ENCODE measurements at places on chromosomes 6 and 20.

DNA sequence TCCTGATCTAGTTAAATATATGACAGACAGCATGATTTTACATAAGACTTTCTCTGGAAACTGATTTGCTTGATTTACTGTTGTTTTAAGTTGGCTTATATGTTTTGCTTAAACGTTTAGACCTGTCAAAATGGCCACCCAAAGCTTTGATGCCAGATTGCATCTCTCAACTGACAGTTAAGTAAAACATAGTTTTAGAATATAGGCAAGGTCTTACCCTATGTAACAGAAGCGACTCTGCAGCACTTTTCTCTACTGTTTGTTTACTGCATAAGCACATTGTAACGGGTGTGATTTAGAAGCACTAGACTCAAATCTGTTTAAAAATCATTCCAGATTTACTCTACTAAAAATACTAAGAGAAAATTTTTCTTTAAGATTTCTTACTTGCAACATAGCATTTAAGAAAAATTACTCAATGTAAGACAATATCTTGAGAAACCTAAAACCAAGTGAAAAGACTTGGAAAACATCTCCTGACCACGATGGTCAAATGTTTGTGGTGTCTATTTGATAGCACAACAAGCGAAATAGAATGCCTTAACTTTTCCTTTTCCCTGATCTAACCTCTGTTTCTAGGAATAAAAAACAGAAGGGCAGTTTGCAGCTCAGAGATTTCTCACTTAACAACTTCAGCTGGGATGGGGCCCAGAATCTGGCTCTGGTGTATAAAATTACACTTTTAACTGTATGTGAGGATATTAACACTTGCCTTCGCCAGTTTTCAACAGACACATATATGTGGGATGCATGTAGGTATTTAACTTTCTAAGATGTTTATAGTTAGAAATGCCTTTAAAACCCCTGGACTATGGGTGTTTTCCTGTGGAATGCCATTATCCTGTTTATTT lies 47.4 kb downstream of the AIG1 start:
- DNase-seq: no peak

- DNase-seq: no peak
These were observed 76.8 kb downstream of the TTLL2 start for GRCh38 chr6:167401525-167402194.

- DNase-seq: no peak
These were observed 66.4 kb upstream of the SLC22A23 start for GRCh38 chr6:3523271-3523670.

- DNase-seq: no peak
These were observed 69.1 kb upstream of the FLRT3 start for GRCh38 chr20:14406495-14406894.

- no peak for DNase-seq
These were observed 40.3 kb upstream of the XRN2 start for GRCh38 chr20:21262812-21263211.

DNA sequence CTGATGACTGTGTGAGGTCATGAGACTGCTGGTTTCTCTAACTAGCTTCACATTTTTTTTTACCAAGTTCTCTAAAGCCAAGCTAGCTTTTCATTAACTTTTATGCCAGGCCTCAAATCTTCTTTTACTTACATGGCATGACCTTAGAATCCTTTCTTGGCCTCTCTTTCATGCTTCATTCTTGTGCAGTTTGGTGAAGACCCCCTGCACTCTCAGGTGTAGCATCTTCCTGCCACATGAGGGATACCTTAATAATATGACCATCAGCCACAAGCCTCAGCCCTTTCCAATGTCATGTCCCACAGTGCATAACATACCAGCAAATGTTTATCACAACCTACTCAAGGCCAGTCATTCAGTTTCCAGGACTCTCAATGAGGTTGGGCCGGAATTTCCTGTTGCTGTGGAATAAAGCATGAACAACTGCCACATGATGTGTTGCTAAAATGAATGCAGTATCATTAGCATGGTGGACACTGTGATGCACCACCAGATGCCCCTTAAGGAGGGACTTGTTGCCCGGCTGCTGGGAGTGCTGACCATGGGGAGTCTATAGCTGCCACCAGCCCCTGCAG lies 72.2 kb downstream of the RIN2 start:
- DNase-seq: no peak

DNA sequence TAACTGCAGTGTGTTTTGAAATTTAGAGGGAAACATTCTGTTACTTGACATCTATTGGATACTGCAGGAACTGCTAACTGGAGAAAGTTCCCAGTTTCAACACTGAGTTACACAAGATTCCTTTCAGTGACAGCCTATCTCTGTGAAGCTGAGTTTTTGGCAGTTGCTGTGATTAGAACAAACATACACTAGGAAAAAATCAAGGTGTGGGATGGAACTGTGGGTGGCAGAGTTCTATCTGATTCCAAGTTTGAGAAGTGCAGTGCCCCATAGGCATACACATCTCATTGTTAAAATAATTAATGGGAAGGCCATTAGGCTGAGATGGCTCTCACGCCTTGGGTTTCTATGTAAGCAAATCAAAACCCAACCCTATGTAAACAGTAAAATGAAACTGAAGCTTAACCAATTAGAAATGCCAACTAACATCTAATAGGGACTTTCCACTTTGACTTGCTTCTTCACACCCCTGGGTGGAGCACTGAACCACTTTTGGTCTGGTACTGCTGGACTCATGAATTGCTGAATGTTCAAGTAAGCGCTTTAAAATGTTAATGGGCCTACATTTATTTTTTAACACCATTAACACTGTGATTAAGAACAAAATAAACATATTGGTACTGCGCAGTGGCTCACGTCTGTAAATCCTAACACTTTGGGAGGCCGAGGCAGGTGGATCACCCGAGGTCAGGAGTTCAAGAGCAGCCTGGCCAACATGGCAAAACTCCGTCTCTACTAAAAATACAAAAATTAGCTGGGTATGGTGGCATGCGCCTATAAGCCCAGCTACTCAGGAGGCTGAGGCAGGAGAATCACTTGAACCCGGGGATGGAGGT lies 55.2 kb upstream of the TBC1D7 start:
- no peak for DNase-seq

- no peak for DNase-seq
These were observed 52.9 kb upstream of the FNDC1 start for GRCh38 chr6:159116343-159116742.

- no peak for DNase-seq
These were observed 6.5 kb upstream of the BCAS4 start for GRCh38 chr20:50788045-50788991.

GRCh38 chr6:1624851-1625781 lies 15.4 kb downstream of the FOXC1 start:
- DNase-seq: no peak

DNA sequence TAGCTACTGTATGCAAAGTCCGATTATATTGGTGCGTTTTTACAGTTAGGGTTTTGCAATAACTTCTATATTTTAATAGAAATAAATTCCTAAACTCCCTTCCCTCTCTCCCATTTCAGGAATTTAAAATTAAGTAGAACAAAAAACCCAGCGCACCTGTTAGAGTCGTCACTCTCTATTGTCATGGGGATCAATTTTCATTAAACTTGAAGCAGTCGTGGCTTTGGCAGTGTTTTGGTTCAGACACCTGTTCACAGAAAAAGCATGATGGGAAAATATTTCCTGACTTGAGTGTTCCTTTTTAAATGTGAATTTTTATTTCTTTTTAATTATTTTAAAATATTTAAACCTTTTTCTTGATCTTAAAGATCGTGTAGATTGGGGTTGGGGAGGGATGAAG lies 13.7 kb upstream of the PLCG1 start:
- no peak for DNase-seq

All from stimulated activated CD8-positive, alpha-beta memory T cell treated with anti-CD3 and anti-CD28 coated beads, Interleukin-4, amount 100 ng/mL, for 1 hour (primary cell).